NK-92 treated with Interleukin-12 subunit alpha and Interleukin-12 subunit beta, amount 100 ng/mL, for 24 hours (cell line): ENCODE measurements at places on chromosomes 12 and 14.

GRCh38 chr12:65015850-65016249 is 105.3 kb downstream of the WIF1 start:
- DNase-seq = no peak

DNA sequence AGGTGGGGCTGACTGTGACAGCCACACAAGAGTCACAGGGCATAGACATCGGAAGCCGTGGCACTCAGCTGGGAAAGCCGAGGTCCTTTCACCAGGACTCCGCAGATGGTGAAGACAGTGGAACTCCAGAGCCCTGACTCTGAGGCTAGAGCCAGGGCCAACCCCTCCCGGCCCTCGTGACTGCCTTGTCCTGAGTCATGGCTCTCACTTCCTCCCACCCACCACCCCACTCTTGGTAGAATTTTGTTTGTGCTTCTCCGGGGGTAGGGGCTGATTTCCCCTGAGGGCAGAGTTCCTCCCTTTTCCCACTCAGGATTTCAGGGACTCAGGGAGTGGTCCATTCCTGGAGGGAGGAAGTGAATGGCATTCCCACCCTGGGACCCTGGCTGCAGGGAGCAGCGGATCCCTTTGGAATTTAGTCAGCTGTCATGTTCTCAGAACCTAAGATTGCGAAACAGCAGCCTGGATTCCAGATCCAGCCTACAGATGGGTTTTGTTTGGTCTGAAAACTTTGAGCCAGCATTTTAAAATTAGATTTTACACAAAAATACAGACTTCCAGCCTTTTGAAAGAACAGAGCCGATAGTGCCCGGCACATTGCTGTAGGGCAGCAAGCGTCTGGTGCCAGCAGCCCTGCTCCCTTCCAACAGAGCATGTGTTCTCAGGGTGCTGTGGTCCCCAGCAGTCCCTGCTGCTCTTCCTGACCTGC is 50.7 kb downstream of the TPCN1 start:
- DNase-seq = no peak

GRCh38 chr14:64953310-64953654 is 10.7 kb upstream of the GPX2 start:
- no peak for DNase-seq

DNA sequence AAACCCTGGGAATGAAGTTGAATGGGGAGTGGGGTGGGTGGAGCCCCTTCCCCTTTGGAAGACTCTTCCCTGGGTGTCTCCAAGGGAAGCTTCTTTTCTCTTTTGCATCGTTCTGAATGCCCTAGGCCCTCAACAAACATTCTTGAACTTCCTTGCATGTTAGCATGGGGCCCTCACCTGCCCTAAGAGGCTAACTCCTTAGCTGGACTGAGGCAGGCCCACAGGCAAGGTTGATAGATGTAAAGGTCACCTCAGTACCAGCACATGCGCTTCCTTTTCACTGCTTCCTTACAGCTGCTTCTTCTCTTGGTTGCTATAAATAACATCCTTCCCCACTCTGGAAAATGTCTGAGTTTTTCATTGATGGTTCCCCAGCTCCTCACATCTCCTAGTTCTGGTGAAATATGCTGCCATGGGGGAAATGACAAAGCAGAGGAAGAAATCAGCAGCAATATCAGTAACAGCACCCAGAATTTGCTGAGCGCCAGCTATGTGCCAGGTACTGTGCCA is 160.6 kb upstream of the FRMD6 start:
- DNase-seq = no peak

DNA sequence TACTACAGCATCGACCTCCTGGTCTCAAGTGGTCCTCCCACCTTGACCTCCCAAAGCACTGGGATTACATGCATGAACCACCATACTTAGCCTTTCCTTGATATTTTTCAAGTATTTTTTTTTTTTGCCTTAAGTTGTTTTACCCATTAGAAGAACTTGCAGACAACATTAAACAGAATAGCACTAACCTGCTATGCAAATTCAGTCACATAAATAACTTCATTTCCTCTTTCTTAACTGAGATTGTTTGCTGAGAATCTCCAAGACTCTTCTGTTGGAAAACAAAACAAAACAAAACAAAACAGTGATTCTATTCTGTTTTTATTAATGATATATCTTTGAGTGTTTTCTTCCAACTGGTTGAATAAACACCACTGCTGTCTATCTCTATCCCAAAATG is 115.9 kb upstream of the IFNG-AS1 start:
- no peak for DNase-seq

GRCh38 chr14:76644855-76645518 is 116.3 kb upstream of the VASH1 start:
- peak; percentile 3 for DNase-seq

DNA sequence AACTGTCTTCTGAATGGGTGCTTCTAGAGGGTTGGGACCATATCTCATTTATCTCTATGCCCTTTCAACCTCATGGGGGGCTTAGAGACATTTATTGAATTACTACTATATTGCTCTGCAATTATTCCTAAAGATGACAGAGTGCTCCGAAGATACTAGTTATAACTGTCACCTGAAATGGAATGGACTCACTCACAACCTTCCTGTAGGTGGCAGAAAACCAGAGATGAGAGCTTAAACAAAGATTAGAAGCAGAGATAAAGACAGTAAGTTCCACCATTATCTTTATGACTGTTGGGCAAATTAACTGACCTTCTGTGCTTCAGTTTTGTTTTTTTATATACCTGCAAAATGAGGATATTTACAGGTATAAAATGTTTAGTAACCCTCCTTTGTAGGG is 31.5 kb upstream of the GTF2A1 start:
- no peak for DNase-seq

GRCh38 chr12:40225337-40225983 is 663 bp downstream of the LRRK2 start:
- DNase-seq = no peak

GRCh38 chr14:105856676-105857219 is 330.4 kb downstream of the TMEM121 start:
- DNase-seq = no peak

DNA sequence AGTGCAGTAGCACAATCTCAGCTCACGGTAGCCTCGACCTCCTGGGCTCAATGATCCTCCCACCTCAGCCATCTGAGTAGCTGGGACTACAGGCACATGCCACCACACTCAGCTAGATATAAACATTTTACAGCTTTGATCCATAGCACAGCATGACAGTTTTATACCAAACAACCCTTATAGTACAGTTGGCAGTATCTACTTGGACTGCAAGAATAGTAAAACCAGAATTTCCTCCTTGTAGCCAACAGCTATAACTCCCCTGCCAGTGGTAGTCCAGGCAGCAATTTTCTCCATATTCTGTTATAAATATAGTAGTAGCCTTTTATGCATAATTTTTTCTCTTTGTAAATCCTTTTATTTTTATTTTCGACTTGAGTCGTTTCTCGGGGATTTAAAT is 317.0 kb downstream of the FUT8 start:
- no peak for DNase-seq

- DNase-seq = no peak
Observed at GRCh38 chr12:43060742-43061141, 471.2 kb upstream of the PRICKLE1 start.

GRCh38 chr12:18340186-18340585 is 78.9 kb downstream of the PIK3C2G start:
- no peak for DNase-seq

GRCh38 chr12:119288576-119288975 is 46.0 kb upstream of the CCDC60 start:
- DNase-seq = no peak

- DNase-seq = no peak
Observed at GRCh38 chr12:114274131-114274530, 131.8 kb downstream of the TBX5 start.

DNA sequence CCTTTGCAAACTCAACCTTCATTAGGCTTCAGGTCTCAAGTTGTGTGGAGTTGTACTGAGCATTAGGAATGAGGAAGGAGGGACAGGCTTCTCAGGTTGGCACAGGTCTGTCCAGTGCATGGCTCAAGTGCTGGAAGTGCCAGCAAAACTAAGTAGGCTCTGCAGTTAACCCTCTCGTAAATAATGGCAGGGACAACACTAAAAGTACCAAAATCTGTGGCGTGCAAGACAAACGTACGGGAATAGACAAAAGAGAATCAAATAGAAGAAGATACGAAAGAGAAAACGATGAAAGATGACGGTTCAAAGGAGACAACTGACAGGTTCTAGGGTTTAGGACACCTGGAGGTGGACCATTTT is 612 bp downstream of the TRAPPC6B start:
- no peak for DNase-seq

DNA sequence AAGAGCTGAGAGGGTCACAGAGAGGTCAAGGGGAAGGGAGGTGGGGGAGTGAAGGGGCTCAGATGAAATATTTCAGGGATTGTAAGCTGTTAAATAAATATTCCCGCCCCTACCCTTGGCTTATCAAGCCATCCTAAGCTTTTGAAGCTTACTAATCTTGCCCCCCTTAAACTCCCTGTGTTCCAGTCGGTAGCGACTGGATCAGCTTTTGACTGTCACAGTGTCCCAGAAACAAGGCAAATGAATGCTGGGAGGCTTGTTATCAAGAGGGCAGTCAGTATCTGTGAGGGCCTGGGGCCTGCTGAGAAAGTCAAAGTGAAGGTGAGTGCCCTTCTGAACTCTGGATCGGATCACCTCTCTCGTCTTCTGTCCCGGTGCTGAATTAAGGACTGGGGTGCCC is 128.1 kb downstream of the DACT1 start:
- no peak for DNase-seq

DNA sequence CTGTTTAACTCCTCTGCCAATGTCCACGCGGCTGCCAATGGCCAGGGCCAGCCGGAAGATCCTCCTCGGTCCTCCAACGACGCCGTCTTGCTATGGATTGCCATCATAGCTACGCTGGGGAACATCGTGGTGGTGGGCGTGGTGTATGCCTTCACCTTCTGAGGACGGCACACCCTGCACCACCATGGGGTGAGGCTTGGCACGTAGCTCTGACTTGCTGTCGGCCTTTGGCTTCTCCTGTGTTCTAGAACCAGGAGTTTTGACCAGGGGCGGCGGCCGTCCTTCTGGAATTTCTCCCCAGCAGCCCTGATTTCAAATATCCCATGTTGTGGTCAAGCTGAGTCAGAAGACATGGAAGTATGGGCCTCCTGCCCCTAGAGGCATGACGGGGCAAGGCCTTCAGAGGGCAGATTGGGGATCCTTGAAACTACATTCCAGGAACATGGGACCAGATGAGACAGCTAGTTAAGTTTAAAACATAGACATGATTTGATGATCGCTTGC is 47.5 kb downstream of the C14orf132 start:
- DNase-seq = no peak

DNA sequence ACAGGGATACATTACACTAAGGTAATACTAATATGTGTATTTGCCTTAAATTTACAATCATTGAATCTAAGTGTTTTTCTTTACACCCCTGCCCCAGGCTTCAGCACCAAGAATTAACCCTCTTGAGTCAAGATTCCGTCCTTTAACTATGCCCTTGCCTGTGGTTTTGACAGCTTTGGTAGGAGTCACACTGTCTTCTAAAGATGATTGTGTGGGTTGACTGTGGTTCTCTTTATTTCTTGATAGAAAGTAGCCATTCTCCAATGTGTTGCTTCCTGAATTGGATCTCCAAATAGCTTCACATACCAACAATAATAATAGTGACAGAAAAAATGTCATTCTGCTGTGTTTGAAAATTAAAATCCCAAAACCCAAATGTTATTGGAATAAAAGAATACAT is 3.6 kb downstream of the CLEC7A start:
- no peak for DNase-seq

- no peak for DNase-seq
Observed at GRCh38 chr12:126591533-126591932, 1526.3 kb downstream of the AACS start.

- no peak for DNase-seq
Observed at GRCh38 chr14:104939666-104940410, 15.2 kb downstream of the PLD4 start.

DNA sequence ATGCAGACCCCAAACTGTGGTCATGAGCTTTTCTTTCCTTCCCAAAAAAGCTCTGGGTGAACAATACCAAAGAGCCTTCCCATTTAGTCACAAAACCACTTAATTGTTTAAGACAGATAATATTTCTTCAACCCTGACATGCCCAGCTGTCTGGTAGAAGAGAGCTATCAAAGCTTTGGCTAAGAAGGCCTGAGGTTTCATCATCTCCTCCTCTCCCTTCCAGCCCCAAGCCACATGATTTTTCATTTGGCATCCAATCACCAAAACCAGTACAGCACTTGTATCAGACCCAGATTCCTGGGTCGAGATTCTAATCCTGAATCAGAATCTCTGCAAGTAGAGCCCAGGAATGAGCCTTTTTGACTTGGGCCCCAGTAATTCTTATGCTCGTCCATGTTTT is 199.6 kb upstream of the TMEM260 start:
- DNase-seq = no peak

DNA sequence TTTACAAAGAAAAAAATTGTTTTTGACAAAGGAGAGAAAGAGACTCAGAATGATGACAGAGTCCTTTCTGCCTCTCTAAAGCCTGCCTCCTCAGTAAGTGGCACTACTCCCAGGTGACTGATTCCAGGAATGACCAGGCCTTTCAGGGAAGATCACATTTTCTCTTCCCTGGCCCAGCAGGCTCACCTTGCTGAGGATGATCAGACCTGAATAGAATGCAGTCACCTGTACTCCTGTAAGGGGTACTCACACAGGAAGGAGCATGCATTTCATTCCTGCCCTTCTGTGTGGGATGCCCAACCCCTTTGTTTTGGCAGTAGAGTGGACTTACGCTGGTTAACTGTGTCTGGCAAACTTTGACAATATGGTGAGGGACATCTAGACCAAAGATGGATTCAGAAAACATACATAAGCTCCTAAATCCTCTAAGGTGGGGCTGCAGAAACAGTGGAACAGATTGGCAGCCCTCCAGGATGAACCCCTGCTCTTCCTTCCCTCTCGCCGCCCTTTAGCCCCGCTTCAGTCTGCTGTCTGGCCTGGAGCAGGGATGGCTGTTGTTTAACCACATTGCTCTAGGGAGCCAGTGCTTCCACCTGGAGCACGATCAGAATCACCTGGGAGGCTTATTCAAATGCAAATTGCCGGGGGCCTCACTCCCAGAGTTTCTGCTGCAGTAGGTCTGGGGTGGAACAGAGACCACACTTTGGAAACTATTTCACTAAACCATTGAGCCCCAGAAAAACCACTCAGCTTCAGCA is 29.8 kb downstream of the ERG28 start:
- no peak for DNase-seq

- DNase-seq = no peak
Observed at GRCh38 chr12:119115296-119115905, 63.3 kb upstream of the HSPB8 start.

DNA sequence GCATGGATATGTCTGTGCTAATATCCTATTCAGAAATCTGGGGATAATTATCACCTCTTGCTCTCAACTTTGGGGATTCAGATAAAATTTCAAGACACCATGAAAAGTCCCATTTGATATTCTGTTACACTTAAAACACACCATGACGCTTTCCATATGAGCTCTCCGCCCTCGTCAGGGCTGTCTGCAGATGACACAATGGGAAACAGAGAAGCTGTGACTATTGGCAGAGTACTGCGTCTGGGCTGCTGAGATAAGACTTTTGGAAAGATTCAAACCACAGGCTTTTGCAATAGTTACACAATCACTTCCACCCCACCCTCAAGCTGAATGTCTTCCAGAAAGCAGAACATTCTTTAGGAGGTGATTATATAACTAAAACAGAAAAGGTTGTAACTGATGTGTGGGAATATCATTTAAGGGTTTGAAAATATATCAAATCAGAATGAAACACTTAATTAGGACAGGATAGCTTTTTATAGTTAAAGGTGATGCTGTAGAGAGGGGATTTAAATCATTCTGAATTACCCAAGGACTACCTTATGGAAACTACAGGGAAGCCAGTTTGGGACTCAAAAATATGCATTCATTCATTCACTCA is 75.3 kb upstream of the TMPO start:
- DNase-seq = no peak
